ENCODE measurements at places on chromosomes 12 and 14.

DNA sequence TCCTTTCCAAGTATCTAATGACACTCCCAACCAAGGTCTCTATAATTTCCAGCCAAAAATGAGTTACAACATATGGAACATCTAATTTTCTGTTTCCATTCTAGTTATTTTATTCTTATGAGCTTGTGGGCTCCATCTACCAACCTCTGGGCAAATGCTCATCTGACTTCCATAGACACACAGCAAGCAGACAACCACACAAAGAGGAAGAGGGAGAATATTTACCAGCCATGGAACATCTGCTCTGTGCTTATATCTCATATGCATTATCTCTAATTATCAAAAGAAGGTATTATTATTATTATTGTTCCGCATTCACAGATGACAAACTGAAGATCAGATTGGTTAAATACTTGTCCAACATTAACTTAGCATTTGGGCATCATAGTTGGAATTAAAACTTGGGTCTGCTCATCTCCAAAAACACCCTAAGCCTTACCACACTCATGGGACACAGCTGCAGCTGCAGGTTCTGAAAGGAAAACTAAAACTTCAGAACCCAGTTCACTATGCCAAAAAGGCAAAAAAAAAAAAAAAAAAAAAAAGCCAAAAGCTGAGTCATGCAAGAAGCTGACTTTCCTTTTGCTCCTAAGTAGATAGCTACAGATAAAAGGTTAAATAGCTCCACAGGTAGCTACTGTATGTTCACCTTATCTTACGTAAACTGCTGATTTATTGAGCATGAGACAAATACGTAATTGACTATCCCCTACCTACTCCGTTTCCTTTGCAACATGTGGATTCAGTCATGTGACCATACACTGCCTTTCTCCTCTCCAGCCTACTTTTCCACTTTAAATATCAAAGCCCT is 23.6 kb upstream of the TCL1B start:
- DNase-seq = no peak

DNA sequence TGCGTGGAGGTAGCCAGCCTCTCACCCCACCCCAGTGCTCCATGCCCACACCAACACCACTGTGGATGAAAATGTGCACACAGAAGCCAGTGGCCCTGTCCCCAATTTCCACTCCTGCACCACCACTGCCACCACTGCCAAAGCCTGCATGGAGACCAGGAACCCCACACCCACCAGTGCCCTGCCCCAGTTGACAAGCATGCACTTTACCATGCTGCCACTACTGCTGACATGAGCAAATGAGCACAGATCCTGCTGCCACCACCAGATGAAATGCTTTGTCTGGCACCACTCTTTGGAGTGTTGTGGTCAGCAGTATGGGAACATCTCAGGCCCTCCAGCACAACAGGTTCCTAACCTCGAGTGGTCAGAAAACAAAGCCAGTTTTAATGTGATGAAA is 104.1 kb downstream of the ATXN7L3B start:
- no peak for DNase-seq

GRCh38 chr14:61322011-61322798 is 826 bp downstream of the PRKCH start:
- no peak for DNase-seq

- DNase-seq = no peak
Measured at GRCh38 chr12:87388376-87388775, 640.8 kb downstream of the C12orf50 start.

DNA sequence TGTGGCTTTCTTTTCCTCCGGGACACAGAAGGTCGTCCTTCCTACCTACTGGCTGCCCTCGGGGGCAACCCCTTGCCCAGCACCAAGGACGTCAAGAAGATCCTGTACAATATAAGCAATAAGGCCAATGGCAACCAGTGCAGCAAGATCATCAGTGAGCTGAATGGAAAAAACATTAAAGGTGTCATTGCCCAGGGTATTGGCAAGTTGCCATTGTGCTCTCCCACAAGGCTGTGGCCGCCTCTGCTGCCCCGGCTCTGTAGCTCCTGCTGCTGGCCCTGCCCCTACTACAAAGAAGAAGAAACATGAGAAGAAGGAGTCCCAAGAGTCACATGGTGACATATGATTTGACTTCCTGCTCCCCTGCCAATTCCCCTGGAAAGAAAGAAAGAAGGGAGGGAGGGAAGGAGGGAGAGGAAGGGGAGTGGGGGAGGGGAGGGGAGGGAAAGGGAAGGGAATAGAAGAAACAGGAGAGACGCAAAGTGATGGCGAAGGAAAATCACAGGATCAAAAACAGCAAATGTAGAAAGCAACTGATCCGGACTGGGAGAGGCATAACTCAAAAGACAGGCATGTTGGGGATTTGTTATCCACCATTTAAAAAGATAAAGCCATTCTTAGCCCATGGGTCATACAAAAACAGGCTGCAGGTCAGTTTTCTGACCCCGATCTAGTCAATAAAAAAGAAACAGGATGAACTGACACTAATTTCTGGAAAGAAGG is 61.3 kb upstream of the RESF1 start:
- no peak for DNase-seq

DNA sequence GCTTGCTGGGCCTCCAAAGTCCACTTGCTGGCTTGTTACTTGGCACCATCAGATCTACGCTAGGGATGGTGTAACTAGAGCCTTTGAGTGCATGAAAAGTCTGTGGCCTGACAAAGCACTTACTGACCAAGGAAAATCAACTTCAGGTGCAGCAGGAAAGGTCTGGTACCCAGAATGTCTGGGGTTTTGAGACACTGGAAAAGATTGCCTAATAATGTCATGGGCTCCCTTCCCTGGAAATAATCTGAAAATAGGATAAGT is 106.7 kb downstream of the ZFP36L1 start:
- DNase-seq = no peak

DNA sequence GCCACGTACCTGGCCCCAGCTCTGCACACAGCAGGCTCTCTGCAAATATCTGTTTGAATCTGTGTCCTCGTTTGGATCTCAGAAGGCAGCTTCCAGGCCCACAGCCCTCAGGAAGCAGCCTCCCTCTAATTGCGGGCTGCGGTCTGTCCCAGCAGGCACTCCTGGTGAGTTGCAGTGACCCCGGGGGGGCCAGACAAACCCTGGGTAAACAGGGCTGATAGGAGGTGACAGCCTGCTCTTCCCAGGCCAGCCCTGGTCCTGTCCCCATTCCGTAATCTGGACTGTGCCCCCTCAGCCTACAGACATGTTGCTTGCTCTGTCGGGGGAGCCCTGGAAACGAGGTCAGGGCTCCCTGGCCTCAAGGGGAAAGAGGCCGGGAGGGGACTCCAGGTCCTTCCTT is 2.0 kb downstream of the FOXN4 start:
- DNase-seq = no peak

DNA sequence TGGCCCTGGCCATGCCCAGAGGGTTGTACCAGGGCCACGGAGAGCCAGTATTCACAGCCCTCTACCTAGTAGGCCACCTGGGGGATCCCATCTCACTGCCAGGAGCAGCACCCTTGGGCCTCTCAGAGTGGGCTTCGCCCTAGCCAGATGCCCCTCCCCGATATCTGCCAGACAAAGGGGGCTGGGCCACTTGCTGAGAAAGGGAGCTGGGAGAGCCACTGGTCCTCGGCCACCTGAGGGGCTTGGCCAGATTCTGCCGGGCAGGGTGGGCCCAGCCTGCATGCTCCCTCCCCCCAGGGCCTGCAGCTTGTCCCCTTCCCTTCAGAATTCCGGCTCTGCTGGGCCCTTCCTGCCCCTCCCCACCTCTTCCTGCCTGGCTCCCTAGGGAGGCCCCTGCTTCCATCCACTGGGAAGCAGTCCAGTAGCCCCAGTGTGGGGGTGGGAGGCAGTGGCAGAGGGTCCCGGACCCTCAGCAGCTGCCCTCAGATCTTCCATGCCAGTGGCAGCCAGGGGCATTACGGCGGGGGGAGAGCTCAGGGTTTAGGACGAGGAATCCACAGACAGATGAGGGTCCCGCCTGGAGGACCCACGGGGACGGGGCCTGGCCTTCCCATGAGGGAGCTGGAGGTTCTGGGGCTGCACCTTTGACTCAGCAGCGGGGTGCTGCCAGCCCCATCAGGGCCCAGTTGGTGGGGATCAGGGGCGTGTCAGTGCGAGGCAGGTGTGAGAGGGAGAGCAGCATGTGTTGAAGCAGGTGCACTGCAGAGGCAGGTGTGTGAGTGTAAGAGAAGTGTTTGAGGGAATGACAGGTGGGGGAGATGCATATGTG is 2.4 kb downstream of the CRIP2 start:
- no peak for DNase-seq

GRCh38 chr14:89507521-89507920 is 90.5 kb upstream of the FOXN3 start:
- no peak for DNase-seq

DNA sequence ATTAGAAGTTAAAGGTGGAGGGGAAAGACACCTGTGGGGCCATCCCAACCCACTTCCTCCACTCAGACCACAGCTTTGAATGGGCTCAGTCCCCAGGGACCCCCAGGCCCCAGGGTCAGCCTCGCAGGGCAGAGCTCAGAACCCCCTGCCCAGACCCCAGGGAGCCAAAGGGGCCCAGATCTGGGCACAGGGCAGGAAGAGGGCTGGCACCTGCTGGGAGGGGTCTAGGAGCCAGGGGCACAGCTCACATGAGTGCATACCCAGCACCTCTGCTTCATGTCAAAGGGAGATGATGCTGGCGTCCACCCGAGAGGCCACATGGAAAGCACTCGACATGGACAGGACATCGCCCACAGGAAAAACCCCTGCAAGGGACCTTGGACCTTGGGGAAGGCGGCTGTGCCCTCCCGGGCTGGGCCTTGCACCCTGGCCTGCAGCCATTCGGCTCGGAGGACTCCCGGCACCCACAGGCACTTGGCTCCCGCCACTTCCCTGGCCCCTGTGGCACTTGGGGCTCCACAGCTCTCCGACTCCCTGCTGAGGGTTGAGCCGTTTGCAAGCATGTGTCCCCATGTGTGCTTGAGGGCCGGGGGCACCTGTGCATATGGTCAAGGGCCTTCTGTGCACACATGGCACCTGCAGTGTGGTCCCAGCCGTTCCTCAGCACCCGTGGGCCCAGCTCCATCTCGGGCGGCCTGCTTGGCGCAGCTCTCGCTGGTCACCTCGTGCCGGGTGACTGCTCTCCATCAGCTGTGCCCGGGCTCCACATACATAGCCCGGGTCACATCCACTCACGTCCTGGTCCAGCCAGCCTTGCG is 7.8 kb upstream of the AMN start:
- DNase-seq = no peak

- no peak for DNase-seq
Measured at GRCh38 chr14:39109893-39110715, 4.0 kb upstream of the GEMIN2 start.

All from head of caudate nucleus (tissue), 42 donors.